Psoas muscle (tissue), 8 donors: ENCODE measurements at places on chromosomes 1 and 21.

DNA sequence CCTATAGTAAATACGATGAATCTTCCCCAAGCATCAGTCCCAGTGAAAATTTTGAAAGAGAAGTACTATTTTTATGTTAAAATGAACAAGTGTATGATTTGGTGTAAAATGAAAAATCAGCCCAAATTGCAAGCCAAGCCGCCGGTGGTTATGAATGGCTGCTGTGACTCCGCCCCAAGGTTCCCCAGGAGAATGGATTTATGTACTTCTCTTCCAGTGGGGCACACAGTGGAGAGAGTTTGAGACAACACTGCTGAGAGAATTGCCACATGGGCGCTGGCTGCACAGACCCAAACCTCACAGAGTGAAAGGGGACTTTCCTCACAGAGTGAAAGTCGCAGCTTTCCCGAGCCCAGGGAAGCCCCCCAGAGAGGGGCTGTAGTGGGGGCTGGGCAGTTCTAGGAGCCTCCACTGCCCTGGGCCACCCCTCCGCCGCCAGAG lies 24.0 kb downstream of the CDK18 start:
- DNase-seq = no peak

- no peak for DNase-seq
Observed at GRCh38 chr1:42469727-42470126, 6.6 kb downstream of the CCDC30 start.

GRCh38 chr1:32890516-32891240 lies 4.4 kb downstream of the HPCA start:
- DNase-seq = no peak

- DNase-seq = peak; percentile 83
Observed at GRCh38 chr1:2314273-2314802, 77.0 kb downstream of the MORN1 start.

GRCh38 chr1:163709636-163710035 lies 387.9 kb downstream of the NUF2 start:
- no peak for DNase-seq
